ENCODE measurements at places on chromosomes 16 and 17.

- DNase-seq = no peak
Measured at GRCh38 chr16:8376430-8376829, 213.9 kb downstream of the TMEM114 start.

DNA sequence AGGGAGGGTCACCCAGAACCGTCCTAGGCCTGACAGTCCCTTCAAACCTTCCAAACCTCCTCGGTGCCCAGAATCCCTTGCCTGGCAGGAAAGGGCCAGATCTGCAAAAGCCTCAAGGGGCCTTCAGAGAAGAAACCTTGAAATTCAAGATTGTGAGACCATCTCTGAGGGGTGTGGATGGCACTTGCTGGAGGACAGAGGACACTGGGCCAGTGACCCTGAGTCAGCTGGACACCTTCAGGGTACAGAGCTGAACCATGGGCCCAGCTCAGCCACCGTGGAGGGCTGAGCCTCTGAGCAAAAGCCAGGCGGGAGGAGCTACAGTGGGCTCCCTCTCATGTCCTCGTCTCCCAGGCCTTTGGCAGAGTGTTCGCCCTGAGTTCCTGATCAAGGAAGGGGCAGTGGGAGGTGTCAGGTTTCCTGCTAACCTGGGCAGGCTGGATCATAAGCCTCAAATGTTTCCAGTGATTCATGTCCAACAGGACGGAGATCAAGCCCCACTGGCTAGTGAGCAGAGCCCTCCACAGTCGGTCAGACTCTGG lies 3.0 kb downstream of the PDILT start:
- no peak for DNase-seq

GRCh38 chr17:29867643-29868181 lies 62.3 kb downstream of the SSH2 start:
- DNase-seq = no peak

DNA sequence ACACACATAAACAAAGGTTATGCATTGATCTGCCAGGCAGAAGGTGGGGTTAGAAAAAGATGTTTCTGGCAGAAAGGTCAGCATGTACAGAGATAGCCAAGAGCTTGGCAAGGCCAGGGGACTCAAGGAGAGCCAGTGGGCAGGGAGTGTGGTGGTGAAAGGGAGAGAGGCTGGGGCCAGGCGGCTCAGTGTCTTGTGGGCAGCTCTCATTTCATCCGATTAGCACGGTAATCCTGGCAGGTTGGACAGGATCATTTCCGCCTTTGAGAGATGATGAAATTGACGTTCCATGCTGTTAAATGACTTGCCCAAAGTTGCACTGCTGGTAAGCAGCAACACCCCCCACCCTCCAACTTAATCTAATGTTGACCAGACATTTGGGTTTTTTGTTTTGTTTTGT lies 3.6 kb downstream of the CHD9 start:
- DNase-seq = no peak

DNA sequence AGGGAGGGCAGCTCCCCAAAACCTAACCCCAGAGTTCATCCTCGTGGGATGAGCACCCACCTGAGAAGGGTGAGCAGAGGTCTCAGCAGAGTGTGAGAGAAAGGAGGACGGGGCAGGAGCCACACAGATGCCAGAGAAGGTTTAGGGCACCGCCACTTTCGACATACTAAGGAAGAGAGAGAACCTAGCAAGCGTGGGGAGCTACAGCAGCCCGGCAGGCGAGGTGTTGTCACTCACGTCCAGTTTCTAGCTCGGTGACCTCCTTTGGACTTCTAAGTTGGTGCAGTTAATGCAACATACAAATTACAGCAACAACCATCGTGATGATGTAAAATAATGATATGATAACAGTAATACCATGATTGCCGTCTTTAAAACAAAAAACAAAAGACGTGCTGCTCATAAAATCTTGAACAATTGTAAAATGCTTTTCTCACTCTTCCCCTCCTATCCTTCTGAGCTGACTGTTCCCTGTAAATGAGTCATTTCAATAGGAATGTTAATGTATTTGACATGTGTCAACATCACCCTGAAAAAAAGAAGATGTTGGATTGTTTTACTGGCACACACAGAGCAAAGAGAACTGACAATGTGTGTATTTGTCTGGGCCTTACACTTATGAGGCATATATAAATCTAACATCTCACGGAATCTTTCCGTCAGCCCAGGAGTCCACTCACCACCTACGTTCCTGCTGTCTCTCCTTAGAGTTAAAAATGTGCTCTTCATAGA lies 158.2 kb upstream of the MAF start:
- no peak for DNase-seq

- no peak for DNase-seq
Measured at GRCh38 chr17:81176666-81177065, 10.6 kb upstream of the AATK start.

GRCh38 chr17:199191-199604 lies 17.7 kb upstream of the DOC2B start:
- no peak for DNase-seq

DNA sequence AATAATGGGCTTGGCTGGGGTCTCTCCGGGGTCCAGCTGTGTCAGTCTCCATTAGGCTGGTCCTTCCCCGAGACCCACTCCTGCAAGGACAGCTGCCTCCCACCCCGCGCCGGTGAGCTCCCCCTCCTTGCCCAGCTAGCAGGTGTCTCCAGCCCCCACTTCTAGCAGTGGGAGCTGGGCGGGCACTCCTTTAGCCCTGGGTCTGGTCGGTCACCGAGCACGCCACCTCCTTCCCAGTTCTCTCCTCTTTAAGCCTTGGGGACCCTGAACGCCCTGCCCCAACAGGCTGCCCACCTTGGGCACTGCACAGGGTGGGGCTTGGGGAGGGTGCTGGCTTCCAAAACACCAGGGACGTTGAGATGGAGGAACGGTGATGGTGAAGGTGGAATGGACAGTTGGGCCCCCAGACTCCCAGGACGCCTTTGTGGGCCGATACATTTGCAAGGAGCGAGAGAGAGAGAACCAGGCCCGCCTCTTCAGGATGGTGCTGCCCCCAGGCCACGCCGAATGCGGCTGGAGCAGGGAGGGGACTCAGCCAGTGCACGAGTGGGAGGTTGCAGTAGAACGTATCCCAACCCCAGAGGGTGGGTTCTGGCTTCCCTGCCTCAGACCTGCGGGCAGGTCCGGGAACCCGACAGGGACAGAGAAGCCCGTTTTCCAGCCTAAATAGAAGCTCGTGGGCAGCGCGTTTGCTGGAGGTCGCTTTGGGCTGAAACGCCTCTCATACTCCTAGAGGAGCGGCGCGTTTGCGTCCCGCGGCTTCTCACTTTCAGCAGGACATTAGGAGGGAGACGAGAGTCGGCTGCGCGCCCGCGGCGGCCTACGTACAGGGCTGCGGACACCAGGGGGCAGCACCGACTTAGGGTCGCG lies 10.7 kb downstream of the TBX2 start:
- peak; percentile 66 for DNase-seq

DNA sequence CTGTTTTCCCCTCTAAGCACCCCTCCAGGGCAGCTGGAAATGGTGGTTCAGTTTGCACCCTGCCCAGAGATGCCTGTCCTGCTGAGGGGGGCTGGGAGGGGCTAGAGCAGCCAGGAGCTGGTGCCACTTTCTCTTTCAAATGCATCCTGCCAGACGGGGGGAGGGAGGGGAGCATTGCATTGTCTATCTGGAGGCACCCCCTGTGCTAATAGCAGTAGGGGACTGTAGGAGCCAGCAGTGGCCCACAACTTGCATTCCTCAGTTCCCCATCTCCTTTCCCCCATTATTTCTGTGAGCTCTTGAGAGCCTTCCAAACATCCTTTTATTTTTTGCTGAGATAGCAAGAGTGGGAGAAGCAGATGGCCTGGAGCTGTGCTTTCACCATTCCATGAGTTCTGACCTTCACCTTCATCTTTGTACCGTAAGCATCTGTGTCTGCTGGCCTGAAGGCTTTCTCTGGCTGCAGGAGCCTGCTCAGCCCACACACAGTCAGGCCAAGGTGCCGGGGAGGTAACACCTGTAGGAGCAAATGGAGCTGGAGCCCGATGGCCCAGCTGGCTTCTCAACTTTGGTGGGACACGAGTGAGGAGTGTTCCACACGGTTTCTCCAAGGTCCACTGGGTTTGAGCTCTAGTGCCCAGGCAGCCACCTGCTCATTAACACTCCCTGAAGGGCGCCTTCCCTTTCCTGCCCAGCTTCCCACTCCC lies 5.2 kb downstream of the WFDC1 start:
- no peak for DNase-seq

DNA sequence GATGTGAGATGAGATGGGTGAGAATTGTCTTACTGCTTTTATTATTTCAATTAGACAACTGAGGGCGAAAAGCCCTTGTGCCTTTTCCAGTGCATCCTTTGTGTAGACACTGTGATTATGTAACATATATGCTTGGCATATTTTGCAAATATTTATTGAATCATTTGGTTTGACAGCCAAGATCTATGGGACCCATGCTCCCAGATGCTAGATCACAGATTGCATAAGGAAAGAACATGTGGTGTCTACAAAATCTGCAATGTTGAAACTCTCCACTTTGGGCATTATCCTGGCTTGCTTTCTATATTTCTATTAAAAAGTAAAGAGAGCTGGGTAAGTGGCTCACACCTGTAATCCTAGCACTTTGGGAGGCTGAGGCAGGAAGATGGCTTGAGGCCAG lies 4.8 kb upstream of the COG1 start:
- no peak for DNase-seq

GRCh38 chr16:79151-80054 lies 1.4 kb downstream of the MPG start:
- no peak for DNase-seq

DNA sequence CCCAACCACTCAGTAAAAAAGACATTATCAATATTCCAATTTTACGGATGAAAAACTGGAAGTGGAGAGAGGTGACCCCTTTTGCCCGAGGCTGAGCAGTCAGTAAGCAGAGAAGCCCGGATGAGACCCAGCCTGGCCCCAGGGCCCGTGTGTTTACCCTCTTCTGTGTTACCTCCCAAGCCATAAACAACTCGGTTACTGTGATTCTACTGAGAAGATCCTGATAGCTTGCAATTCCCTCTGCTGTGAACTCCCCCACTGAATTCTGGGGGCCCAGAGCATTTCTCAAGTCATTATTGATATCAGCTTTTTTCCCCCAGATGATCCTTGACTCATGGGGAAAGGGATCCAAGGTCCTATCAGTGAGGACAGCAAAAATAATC lies 482.6 kb upstream of the ERCC4 start:
- no peak for DNase-seq

- DNase-seq = no peak
Measured at GRCh38 chr17:78019976-78020716, 61.6 kb downstream of the TNRC6C start.

DNA sequence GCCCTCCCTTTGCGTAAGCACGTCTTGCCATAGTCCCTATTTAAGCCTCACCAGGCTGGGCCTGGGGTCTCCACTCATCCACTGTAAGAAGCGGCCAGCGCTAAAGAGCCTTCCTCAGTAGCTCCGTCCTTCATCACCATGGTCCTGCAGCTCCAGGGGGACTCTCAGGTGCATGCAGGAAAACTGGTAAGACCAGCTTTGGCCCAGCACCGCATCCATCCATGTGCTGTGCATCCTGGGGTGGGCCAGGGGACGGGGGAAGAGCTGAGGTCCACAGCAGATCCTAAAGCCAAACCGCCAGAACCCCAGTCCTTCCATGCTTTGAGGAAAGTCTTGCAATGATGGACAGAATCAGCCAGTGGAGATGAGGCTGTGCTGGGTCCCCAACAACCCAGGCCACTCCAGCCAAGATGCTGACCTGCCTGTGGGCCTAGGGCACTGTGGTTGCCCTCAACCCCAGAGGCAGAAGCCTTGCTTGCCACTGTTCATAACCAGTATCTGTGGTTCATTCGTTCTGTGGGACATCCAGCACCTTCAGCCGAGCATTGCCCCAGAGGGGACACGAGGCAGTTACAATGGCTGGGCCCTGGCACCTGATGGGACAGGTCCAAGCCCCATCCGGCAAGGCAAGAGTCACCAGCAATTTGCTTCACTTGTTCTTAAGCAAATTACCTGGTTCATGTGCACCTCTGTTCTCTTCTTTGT lies 44.4 kb downstream of the RBFOX3 start:
- DNase-seq = no peak

- DNase-seq = no peak
Measured at GRCh38 chr16:87692756-87693155, 73.0 kb downstream of the KLHDC4 start.

DNA sequence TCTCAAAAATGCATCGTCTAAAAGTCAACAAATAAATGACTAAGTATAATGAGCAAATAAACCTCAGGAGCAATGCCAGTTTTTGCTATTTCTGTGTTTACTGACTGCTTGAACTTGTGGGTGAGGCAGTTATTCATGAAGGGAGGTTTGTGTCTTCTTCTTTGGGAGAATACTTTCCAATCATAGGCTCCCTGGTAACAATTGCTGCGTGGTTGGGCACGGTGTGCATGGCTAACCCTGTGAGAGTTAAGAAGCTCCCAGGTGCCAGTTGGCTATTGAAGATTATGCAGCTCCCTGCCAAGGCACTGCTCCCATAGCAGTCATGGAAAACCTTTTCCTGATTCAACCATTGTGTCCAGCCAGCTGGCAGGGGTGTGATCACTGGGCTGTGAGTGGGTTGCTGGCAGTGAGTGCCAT lies 775.9 kb upstream of the GOT2 start:
- no peak for DNase-seq

GRCh38 chr16:360698-361336 lies 8.3 kb upstream of the AXIN1 start:
- no peak for DNase-seq

DNA sequence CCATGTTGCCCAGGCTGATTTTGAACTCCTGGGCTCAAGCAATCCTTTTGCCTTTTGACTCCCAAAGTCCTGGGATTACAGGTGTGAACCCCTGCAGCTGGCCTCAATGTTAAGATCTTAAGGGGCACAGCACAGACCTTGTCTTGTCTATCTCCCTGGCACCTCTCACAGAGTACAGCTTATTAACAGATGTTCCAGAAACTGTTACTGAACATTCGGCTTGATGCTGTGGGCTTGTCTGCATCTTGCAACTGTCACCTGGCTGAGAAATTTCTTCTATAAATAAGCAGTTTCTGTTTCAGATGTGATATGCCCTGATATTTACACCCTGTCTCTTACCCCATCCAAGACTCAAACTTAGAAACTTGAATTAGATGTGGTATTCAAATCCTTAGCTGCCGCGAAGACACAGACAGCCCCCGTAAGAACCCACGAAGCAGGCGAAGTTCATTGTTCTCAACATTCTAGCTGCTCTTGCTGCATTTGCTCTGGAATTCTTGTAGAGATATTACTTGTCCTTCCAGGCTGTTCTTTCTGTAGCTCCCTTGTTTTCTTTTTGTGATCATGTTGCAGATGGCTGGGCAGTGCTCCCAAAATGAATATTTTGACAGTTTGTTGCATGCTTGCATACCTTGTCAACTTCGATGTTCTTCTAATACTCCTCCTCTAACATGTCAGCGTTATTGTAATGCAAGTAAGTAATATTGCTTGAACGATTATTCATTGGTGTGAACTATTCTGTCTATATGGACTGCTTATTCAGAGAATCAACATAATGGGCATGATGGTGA lies at the start of gene TNFRSF17:
Gene TNFRSF17, plus strand, starts transcription at position 450 of the 791 bp plus-strand sequence. Its CDS starts 115 bp downstream, at position 565.
- DNase-seq = no peak

DNA sequence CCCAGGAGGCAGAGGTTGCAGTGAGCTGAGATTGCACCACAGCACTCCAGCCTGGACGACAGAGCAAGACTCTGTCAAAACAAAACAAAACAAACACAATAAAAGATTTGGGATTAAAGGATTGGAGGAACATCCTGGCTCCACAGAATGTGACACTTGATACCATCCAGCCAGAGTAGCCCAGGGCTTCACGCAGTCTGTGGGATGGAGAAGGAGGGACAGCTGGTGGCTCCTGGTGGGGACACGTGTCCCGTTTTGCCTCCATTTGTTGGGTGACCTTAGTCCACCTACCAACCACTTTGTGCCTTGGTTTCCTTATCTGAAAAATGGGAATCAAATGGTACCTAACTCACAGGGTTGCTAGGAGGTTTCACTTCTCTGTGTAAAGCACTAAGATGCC lies 12.4 kb upstream of the CYB561 start:
- no peak for DNase-seq

All from activated T-cell treated with anti-CD3 and anti-CD28 coated beads for 1 hour (primary cell).